GM12891 (cell line): ENCODE measurements at places on chromosomes 1 and 21.

- no peak for DNase-seq
Observed at GRCh38 chr1:229896306-229896705, 170.7 kb upstream of the GALNT2 start.

DNA sequence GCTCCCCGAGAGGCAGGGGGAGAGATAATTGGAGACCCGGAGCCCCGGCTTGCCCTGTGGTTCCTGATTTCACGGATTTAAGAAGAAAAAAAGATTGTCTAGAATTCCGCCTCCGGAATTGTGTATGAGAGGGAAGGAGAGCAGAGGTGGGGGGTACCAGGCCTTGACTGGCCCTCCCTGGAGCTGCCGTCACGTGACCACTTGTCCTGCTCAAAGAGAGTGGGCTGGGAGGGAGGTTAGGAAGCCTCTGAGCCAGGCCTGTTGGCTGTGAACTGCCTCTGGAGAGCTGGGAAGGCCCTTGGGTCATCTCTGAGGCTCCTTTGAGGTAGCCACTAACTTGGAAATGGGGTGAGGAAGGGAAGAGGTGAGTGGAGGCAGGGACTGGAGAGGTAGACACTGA lies 106.5 kb downstream of the GRIK3 start:
- no peak for DNase-seq

DNA sequence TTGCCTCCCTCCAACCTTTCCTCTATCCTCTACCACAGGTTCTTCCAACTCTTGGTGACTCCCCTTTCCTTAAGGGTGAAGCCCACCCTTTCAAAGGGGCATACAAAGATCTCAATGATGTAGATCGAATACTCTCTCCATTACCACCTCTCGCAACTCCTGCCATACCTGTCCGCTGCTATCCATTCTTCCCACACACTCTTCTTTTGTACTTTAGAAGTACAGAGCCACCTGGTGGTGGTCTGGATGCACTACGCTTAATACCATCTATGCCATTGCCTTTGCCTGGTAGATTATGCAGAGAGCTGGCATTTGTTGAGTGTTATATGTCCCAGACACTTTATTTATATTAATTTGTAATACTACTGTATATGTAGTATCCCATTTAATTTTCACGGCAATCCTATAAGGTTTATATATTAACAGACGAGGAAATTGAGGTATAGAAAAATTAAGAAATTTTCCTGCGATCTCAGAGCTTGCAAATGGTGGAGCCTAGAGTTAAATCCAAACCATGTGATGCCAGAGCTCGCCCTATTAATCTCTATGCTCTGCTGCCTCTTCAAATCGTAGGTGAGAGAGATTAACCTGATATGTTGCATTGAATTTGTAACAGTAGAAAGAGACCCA lies 22.9 kb downstream of the TSHB start:
- DNase-seq, result peak; percentile 22

GRCh38 chr1:39491146-39491921 lies at the start of gene BMP8A:
BMP8A (plus strand) TSS chr1:39491636; CDS start chr1:39491992, 356 bp downstream.
- peak; percentile 93 for DNase-seq

DNA sequence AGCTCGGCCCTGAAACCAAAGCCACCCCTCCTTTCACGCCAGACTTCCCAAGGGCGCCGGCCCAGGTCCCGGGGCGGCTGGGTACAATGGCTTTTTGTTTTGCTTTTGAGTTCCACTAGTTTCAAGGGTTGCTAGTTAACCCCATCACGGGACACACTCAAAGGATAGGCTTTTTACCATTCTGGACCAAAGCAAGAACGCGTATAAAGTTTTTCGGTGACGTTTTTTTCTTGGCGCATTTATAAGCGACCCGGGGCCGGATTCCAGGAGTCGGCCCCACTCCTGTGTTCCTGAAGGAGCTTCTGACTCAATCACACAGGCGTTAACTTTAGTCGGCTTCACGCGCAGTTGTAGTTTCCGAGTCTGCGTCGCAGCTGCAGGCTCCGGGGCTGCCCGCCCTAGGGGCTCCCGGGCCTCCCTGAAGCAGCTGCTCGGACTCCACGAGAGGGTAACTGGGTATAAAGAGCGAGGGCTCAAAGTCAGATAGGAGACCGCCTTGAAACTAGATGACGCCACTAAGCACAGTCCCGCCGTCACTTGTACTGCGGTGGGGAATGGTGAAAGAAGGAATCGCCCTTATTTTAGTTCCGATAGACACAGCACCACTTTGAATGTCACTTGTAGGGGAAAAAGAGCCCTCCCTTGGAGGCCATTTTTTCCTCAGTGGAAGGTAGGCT lies 707 bp upstream of the KLHL21 start:
- no peak for DNase-seq

DNA sequence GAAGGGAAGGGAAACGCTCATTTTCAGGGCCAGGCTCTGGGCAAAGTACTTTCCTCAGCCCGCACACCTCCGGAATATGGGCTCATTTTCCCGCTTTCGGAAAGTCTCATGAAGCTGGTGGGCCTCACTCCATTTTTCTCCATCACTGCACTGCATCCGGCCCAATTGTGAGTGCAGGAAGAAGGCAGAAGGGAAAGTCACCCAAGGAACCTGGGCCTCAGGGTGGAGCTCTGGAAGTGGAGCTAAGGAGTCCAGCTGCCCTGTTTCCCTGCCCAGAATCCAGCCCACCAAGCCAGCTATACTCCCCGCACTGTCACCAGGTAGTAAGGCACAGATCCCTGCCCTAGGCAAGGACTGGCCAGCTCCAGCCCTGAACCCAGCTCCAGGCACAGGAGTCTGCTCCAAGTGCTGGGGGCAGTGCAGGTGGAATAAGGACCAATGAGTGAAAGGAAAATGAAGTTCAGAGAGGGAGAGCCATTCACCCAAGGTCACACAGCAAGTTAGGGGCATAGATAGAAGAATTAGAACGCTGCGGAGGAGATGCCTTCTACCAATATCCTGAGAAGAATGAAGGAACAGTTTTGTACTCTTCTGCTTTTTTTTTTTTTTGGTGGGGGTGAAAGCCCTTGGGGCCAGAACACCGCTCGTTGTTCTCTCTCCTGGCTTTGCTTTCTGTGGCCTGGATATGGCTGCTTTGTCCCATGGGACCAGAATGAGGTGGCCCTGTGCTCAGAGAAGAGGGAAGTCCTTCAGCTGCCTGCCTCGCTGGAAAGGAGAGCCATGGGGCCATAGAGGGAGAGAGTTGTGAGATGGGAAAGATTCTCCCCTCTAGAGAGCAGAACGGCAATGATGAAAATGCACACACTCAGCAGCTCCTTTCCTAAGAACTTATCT lies 10.0 kb downstream of the LRP8 start:
- no peak for DNase-seq

DNA sequence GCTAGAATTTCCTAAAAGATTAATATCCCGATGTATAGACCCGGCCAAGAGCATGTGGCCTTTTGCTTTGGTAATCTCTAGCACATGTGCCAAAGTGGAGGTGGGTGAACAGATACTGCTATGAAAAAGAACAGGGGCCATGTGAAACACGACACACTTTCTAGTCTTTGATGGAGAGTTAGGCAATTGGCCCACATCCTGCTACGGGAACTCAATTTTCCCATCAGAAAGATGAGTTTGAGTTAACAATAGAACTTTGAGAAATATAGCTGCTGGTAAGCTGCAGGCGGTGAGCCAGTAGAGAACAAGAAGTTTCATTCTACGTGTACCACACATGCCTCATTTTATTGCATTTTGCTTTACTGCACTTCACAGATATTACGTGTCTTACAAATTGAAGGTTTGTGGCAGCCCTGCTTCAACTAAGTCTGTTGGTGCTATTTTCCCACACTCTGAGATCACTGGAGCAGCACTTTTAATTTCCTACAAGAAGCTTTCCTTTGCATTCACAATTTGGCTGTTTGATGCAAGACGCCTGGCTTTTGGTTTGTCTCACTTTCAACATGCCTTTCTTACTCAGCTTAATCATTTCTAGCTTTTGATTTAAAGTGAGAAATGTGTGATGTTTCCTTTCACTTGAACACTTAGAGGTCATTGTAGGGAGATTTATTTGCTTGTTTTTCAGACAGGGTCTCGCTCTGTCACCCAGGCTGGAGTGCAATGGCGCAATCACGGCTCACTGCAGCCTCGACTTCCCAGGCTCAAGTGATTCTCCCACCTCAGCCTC lies 46.3 kb downstream of the HTR6 start:
- DNase-seq, result no peak

- no peak for DNase-seq
Observed at GRCh38 chr1:68233202-68233601, 879 bp upstream of the WLS start.

DNA sequence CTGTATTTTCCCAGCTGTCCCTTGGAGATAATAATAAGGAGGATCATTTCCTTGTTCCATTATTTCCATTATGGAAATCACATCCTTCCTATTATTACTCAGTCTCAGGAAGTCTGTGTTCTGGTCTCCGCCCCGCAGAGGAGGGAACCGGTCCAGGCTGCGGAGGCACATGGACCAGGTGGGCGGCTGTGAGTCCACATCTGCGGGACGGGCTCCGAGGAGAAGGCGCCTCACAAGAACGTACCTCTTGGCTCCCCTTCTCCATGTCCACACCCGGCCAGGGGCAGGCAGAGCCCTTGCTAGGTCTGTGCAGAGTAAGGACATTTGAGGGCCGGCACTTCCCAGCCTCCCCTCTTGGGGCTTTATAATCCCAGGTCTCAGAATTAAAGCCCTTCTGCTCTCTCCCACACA lies 14.6 kb downstream of the RAB7B start:
- no peak for DNase-seq

DNA sequence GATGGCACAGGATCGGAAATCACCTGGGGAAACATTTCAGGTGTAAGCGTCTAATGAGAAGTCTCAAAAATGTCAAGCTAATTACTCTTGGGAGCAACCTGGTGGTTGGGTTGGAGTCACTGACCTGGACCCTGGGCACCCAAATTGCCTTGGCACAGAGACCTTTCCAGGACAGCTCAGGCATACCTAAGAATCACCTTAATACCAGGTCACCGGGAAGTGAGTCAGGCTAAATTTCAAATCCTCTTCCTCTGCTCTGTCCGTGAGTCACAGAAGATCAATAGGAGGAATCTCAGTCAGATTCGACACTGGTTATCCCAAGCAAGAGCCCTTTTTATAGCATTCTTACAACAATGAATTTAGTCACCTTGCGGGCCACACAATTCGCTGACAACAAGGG lies 179.6 kb upstream of the CAMK1G start:
- no peak for DNase-seq

DNA sequence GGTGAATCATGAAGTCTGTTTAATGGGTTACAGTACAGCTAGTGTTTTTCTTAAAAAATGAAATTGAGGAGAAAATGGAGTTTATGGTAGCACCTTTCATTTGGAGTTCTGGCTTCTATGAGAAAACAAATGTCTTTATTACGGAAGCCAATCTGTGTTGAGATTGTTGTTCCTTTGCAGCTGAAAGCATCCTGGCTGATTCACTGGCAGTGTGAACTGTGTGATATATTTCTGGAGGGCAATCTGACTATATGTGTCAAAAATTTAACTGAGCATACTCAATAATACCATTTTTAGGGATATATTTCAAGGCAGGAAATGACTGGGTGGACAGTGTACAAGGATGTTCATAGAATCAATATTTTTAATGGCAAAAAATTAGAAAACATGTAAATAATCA lies 46.6 kb upstream of the LYST start:
- no peak for DNase-seq

- DNase-seq, result no peak
Observed at GRCh38 chr1:206600527-206600926, 11.7 kb downstream of the EIF2D start.

DNA sequence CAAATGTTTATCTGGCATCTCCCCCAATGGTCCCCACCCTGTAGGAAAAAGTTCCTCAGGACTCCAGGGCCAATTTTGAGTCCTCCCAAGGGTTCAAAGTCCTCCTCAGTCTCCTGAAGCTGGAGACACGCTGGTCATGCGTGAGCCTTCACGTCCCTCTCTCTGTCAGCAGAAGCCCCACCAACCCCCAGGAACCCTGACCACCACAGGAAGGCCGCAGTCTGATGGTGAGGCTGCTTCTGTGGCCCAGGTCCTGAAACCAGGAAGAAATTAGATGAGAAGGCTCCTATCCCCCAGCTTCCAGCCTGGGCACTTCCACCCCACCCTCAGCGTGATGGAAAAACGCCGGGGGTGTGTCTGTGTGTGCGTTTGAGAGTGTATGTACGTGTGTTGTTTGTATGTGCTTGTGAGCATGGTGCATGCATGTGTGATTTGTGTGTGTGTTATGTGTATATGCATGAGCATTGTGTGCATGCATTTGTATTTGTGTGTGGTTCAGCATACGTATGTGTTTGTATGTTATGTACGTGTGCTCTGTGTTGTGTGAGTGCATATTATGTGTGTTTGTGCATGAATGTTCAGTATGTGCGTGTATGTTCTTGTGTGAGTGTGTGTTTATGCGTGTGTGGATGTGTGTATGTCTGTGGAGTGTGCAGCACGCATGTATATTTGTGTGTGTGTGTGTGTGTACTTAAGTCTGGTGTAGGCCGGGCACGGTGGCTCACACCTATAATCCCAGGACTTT lies 92.5 kb downstream of the SIK1 start:
- DNase-seq, result no peak

DNA sequence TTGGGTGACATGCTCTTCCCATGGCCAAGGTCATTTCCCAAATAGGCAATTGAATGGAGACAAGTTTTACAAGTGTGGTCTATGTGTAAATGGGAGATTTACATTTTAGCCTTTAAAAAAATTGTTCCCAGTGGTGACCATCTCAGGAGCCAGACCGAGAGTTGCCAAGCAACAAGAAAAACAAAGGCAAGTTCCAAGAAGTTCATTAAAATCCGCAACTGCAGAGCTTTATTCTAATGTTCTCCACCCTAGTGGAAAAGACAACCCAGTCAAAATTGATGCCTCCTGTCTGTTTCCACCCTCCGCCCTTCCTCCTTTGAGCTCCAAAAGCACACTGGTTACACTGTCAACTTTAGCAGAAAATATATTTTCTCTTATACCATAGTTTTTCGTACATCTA lies 33.2 kb upstream of the CD55 start:
- no peak for DNase-seq
